ENCODE measurements at places on chromosomes 4 and X. TPM values are rescaled to one million over a fixed set of nuclear protein-coding genes. Genes with fewer than 3 reads are reported as not detected.
A peak's percentile ranks its signal among the peaks of the same experiment; 100 is the strongest.

Gene DCLK2
- 4.9 TPM for total RNA-seq

Gene CCDC120
- total RNA-seq: 13.0 TPM

Gene CABS1
- total RNA-seq: not detected

Gene RHOXF2B
- total RNA-seq: not detected

Gene MAGEE1
- not detected for total RNA-seq

Gene LRCH2
- total RNA-seq: 4.2 TPM

Gene ENOX2
- 12.9 TPM for total RNA-seq

DNA sequence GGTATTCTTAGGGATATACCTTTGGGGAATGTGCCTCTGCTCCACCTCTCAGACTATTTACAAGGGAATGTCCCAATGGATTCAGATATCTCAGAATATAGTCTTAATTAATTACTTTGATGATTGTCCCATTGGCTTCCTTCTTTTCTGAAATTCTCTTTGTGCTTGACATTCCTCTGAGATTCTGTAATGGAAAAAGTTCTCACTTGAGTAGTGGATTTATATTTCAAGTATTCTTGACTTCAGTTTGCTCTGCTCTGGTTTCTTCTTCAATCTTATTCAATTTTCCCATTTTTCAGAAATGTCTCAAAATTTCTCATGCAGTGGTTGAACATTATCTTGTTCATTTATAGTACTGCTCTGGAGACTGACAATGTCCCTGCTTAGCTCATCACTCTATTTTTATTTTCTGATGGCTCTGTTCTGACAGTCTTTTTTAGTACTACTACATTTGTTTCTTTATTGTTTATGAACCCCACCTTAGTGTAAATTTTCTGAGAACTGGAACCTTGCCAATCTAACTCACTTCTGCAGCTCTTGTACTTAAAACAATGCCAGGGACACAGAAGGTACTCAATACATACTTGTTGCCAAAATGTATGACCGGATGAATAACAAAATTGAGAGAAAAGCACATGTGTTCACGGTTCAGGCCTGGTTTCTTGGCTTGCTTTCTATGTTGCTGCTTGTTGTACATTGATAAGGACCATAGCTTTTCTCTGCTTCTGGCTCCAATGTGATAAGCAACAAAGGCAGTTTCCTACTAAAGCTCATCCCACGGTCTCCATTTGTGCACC is 471.7 kb downstream of the GASK1B start:
- peak; percentile 10 for DNase-seq

GRCh38 chrX:148133105-148133725 is 152.1 kb downstream of the FMR1NB start:
- DNase-seq: no peak

- no peak for DNase-seq
These were observed 137.7 kb upstream of the LIMCH1 start for GRCh38 chr4:41400296-41400695.

- DNase-seq: no peak
These were observed 25.2 kb upstream of the AP1AR start for GRCh38 chr4:112206431-112206830.

DNA sequence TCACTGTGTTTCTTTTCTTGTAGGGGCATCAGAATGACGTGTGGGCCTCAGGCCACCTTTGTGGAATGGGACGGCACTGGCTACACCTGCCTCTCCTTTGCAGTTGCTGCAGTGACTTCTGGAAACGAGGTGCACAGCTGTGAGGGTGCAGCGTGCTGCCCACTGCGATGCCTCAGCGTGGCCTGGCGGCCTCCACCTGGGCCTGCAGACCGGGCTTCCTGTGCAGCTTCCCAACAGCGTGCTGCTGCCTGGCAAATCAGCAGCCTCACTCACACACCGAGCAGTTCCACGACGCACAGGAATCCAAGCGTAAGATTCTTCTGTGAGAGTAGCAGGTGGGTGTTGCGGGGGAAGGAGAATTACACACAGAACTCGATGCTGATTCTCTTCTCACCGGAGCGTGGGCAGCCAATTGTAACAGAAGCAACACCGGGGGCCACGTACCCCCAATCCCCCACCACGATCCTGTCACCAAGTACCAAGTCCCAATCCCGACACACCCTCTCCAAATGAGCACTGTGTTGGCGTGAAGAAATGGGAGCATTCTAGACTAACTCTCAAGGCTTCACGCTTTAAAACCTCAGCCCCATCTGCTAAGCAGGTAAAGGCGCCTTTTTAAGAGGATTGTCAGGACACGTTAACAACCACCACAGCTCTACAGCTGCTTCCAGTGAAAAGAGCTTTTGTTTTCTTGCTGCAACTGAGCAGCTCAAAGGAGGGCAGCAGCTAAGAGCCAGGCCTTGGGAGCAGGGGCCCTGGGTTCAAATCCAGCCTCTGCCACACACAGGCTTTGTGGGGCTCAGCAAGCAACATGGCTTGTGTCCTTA is 16.9 kb downstream of the WDR1 start:
- DNase-seq: no peak

GRCh38 chrX:38400389-38400910 is 48.0 kb downstream of the OTC start:
- no peak for DNase-seq

DNA sequence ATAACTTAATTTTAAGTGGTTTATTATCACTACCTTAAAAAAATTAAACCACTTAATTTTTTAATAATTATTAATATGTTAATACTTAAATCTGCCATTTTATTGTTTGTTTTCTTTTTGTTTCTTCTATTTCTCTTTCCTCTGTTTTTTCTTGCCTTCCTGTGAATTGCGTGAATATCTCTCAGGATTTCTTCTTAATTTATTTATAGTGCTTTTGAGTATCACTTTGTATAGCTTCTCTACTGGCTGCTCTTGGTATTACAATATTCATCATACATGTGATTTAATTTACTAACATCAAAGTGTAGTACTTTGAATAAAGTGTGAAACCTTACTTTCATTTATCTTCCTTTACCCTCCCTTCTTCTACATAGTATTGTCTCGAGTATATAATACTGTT is 349.5 kb upstream of the CPXCR1 start:
- DNase-seq: no peak

DNA sequence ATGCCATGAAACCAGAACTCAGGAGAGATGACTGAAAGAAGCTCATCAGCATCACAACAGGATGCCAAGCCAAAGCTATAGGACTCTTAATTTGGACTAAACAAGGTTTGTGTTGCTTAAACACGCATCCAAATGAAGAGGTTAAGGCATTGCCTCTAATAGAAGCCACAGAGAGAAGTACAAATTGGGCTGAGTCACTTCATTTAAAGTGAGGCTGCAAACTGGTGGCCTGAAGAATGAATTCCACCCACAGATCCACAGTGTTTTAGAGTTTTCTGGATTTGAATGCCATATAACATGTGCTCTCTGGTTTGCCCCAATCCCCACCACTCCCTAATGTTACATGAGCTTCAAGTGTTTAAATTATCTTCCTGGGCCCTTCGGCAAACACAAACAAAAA is 103.5 kb downstream of the FIP1L1 start:
- no peak for DNase-seq

- peak; percentile 54 for DNase-seq
These were observed 861 bp downstream of the SEC24D start for GRCh38 chr4:118834960-118835569.

- no peak for DNase-seq
These were observed 1290.8 kb upstream of the PABPC4L start for GRCh38 chr4:135492439-135492838.

GRCh38 chr4:1684506-1685234 is 557 bp upstream of the FAM53A start:
- DNase-seq: no peak

DNA sequence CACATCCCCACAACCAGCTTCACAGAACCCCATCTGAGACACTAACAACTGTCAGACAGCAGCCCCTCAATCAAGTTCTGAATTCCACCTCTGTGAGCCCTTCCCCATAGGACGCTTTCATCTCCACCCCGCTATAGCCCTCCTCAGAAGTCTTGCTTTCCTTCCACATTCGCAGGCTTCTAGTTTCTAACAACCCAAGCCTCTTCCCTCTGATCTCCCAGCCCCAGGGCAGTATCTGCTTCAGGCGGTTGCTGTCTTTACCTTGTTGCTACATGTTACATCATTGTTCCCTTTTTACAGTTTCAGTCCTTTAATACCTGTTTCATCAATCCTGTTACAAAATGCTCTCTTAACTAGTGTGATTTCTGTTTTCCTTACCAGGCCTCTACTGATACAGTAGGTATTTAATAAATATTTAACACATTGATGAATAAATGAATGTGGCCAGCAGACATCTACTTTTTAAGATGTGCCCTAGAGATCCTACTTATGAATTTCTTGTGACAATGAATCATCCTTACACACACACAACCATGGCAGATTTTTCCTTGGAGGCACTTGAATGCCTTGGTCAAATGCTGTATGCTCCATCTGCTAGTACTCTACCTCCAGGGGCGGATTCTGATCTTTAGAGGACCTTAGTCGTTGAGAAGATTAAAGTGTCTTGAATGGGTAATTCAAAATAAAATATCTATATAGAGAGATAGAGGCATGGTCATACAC is 164.7 kb upstream of the SLIT2 start:
- DNase-seq: no peak

GRCh38 chrX:44035571-44035970 is 62.4 kb upstream of the NDP start:
- DNase-seq: peak; percentile 92

DNA sequence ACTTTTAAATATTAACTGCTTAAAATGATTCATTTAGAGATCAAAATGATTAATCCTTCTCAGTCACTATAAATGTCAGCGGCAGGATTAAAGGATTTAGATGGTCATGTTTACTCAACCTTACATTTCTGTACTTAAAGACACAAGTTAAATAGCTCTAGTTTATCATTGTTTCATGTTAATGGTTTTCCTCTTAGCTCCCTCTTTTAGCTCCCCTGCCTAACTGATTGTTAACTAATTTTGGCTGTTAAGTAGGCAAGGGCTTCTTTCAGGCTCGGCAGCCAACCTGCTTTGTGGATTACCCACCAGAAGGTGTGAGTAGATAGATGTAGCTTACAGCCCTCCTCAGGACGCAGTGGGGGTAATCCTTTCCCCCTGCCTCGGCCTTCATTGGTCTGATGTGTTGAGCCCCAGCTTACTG is 96.0 kb downstream of the TENM3 start:
- DNase-seq: no peak

GRCh38 chr4:184503869-184504300 is 29.5 kb upstream of the IRF2 start:
- DNase-seq: peak; percentile 7

DNA sequence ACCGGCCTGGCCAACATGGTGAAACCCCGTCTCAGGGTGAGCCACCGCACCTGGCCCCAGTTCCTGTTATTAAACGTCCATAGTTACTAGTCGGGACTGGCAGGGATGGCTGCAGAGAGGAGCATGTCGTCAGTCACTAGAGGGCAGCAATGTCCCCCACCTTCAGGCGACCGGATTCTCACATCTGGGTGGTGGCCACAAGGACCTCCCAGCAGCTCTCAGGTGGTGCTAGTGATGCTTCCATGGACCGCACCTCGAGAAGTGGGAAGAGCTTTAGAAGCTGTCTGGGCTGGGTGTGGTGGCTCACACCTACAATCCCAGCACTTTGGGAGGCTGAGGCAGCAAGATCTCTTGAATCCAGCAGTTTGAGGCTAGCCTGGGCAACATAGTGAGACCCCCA is 13.3 kb upstream of the IL3RA start:
- DNase-seq: peak; percentile 57

GRCh38 chr4:105061136-105061696 is 85.5 kb upstream of the TET2 start:
- DNase-seq: peak; percentile 52

DNA sequence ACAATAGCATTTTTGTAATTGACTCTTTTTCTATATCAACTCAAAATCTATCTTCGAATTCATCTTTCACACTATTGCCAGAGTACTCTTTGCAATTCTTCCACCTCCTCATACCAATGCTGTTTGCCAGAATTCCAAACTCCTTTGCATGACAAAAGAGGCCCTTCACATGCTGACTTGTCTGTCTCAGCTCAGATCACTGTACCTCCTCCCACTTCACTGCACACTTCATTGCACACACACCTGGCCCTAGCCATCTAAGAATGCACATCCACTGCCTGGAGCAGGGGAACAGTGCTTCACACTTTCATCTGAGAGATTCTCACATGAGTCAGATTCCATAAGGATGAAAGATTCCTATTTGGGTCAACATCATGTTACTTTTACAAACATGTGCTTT is 56.5 kb downstream of the PRDM5 start:
- no peak for DNase-seq

- DNase-seq: no peak
These were observed 3.2 kb downstream of the CAMK2D start for GRCh38 chr4:113758372-113758771.

DNA sequence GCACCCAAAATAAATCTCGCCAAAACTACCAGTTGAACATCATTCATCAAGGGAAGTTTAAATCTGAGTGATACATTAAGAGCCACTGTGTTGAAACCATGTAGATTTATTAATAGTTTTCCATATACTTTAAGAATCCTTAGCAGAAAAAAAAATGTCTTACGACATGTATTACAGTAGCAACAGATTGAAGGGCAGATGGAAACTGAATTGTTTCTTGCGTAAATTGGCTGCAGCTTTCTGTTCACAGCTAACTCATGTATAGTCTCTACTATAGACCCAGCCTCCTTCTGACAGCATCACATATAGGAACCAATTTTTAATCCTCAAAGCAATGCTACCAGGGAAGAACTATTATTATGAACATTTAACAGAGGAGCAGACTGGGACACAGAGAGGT is 195.2 kb upstream of the PUDP start:
- no peak for DNase-seq

- no peak for DNase-seq
These were observed 57.8 kb downstream of the FRMPD3 start for GRCh38 chrX:107507093-107507743.

DNA sequence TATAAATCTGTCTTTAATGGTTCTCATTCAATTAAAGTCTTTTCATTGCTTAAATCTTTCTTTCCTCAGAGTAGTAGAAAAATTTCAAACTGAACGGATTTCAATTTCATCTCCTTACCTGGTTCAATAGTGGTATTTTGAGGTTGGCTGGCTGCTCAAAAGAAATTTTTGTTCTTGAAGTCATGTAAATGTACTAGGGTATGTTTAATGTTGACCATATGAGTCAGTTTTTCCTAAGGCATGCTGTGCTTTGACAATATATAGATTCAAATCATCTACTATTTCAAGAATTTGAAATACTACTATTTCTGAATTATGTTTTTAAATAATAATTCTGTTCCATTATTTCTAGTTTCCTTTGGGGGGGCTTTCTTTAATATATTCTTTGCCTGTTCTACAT is 105.5 kb downstream of the PACRGL start:
- DNase-seq: no peak

- no peak for DNase-seq
These were observed 72.6 kb downstream of the ANK2 start for GRCh38 chr4:113122066-113122465.

DNA sequence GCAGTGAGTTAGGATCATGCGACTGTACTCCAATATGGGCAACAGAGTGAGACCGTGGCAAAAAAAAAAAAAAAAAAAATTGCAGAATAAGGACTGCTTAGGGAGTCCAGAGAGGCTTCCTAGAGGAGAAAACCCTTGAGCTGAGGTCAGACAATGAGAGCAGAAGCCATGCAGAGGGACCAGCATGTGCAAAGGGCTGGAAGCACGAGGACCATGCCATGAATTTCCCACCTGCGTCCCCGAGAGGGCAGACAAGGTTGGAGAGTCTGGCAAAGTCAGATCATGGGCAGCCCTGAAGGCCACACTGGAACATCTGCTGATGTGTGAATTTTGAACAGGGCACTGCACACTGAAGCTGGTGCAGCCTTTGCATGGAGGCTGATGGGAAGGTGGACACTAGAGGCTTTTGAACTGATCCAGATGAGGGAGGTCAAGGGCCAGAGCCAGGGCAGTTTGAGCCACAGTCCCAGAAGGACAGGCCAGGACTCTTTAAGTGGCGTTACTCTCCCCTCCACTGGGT is 6.5 kb upstream of the JAKMIP1 start:
- no peak for DNase-seq

Data from A673 (cell line).